ENCODE measurements at places on chromosomes 3 and 15. TPM values are rescaled to one million over a fixed set of nuclear protein-coding genes. Genes with fewer than 3 reads are reported as not detected.

GRCh38 chr3:94303897-94304296 is 241.0 kb downstream of the NSUN3 start:
- no peaks in the 10 kb centered on the region for H3K36me3 ChIP-seq
- H3K27ac ChIP-seq = no peak overlapping the region
- H3K27me3 ChIP-seq = no peaks in the 10 kb centered on the region
- H3K4me3 ChIP-seq = no peak overlapping the region

DNA sequence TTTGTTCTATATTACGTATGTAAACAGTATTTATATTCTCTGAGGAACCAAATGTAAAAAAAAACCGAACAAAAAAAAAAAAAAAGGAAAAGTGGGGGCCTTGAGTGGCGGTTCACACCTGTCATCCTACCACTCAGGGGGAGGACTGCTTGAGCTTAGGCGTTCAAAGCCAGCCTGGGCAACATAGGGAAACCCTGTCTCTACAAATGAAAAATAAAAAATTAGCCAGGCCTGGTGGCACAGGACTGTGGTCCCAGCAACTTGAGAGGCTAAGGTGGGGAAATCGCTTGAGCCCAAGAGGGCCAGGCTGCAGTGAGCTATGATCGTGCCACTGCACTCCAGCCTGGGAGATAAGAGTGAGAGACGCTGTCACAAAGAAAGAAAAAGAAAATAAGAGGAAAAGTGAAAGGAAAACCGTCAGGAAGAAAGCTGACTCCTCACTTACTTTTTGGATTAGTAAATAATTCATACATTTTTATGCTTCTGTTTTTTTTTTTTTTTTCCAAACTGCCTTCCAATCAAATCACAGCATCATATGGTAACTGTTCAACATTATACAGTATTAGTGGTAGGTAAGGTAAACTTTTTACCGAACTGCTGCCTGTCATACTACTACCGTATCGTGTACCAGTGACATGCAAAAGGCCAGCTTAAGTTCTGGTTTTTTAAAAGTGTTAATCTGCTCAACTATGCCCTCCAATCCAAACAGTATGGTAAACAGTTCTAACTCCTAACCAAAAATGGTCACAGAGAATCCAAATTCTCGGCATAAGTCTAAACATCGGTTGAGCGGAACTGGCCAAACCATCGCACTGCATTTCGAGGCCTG is 1.2 kb downstream of the PHC3 start:
- peak; percentile 53 for DNase-seq
- H3K4me1 ChIP-seq = peaks cover 17% of the 10 kb centered on the region

- no peaks in the 10 kb centered on the region for H3K27me3 ChIP-seq
- H3K4me3 ChIP-seq = no peak overlapping the region
- no peaks in the 10 kb centered on the region for H3K4me1 ChIP-seq
Observed at GRCh38 chr3:55309336-55309735, 177.8 kb downstream of the WNT5A start.

The CLEC3B gene
- 1.2 TPM for total RNA-seq

DNA sequence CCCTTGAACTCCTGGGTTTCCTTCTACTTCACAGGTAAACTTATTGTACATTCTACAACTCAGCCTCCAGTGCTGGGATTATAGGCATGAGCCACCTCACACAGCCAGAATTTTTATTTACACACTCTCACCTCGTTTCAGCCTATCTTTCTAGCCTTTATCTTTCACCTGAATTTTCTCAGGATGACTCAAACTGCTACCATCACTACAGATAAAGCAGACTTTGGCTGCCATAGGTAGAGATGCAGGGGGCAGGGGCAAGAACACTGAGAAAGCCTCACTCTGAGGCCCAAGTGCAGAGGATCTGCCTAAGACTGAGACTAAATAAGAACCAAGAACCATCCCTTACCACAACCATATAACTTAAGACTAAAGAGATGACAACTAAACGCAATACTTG is 59.0 kb downstream of the ETFA start:
- H3K36me3 ChIP-seq = peaks cover 18% of the 10 kb centered on the region
- H3K27me3 ChIP-seq = no peaks in the 10 kb centered on the region
- H3K27ac ChIP-seq = no peak overlapping the region
- H3K4me3 ChIP-seq = no peak overlapping the region

DNA sequence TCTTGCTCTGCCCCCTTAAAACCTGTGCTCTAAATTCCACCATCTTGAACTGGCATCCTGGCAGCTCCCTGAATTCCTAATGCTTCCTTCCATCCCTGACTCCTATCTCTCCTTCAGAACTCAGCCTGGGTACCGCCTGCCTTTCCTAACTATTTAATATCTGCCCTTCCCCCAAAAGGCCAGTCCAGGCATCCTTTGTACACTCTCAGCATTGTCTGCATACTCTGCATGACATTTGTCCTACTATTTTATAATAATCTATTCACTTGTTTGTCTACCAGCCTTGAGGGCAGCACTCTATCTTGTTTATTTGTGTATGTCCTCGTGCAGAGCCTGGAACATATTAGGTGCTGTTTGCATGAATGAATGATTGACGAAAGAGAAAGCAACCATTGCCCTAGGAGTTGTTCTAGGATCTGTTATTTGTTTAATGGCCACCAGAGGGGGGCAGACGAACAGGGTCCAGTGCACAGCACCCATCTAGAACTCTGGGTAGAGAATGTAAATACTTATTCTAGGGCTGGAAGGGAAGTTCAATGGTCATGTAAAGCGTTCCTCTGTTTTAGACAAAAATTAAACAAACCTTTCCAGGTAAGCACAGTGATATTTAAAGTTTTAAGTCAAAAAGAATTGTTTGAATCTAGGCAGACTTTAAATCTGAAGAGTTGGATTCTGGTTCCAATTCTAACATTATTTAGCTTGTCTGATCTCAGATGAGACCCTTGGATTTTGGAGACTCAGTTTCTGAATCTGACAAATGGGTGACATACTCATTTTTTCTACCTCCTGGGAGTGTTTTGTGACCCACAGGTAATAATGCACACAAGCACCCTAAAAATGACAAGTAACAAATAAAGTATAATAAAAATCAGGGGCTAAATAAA is 125.8 kb upstream of the GALNT15 start:
- H3K27ac ChIP-seq = no peak overlapping the region
- H3K27me3 ChIP-seq = no peaks in the 10 kb centered on the region

- H3K27me3 ChIP-seq = no peaks in the 10 kb centered on the region
- H3K27ac ChIP-seq = no peak overlapping the region
- no peaks in the 10 kb centered on the region for H3K36me3 ChIP-seq
Observed at GRCh38 chr3:37135561-37135960, 38.8 kb downstream of the LRRFIP2 start.

The ZKSCAN7 gene
- total RNA-seq = 6.7 TPM

The AP3B2 gene
- total RNA-seq = 1.7 TPM

- no peaks in the 10 kb centered on the region for H3K36me3 ChIP-seq
- peaks cover 24% of the 10 kb centered on the region for H3K27me3 ChIP-seq
- H3K4me1 ChIP-seq = peaks cover 15% of the 10 kb centered on the region
Observed at GRCh38 chr3:149507491-149508324, 33.2 kb downstream of the TM4SF4 start.

- no peaks in the 10 kb centered on the region for H3K4me1 ChIP-seq
- H3K4me3 ChIP-seq = no peak overlapping the region
- no peaks in the 10 kb centered on the region for H3K27me3 ChIP-seq
- DNase-seq = no peak
Observed at GRCh38 chr3:34570916-34571705, 772.7 kb downstream of the PDCD6IP start.

GRCh38 chr15:89893027-89893426 is 767 bp downstream of the AP3S2 start:
- DNase-seq = no peak
- no peaks in the 10 kb centered on the region for H3K27me3 ChIP-seq
- peak overlapping the region; percentile 95 for H3K4me3 ChIP-seq
- H3K4me1 ChIP-seq = peaks cover 42% of the 10 kb centered on the region
- H3K36me3 ChIP-seq = peaks cover 14% of the 10 kb centered on the region

- no peaks in the 10 kb centered on the region for H3K27me3 ChIP-seq
- no peak overlapping the region for H3K4me3 ChIP-seq
- H3K27ac ChIP-seq = no peak overlapping the region
Observed at GRCh38 chr3:14510838-14511622, 29.1 kb downstream of the GRIP2 start.

- no peak for DNase-seq
- H3K27ac ChIP-seq = peak overlapping the region; percentile 68
- peak overlapping the region; percentile 37 for H3K4me3 ChIP-seq
- peaks cover 4% of the 10 kb centered on the region for H3K36me3 ChIP-seq
- no peaks in the 10 kb centered on the region for H3K4me1 ChIP-seq
Observed at GRCh38 chr15:57747206-57747896, 40.8 kb downstream of the POLR2M start.

DNA sequence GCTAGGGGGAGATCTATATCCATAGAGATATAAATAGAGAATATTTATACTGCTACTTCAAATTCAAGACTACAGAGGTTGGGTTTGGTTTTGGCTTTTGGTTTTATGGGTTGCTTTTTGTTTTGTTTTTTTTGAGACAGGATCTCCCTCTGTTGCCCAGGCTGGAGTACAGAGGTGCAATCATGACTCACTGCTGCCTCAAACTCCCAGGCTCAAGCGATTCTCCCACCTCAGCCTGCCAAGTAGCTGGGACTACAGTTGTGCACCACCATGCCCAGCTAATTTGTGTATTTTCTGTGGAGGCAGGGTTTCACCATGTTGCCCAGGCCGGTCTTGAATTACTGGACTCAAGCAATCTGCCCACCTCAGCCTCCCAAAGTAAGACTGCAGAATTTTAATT is 3.9 kb upstream of the UBL7 start:
- H3K27me3 ChIP-seq = no peaks in the 10 kb centered on the region
- peak overlapping the region; percentile 8 for H3K27ac ChIP-seq
- no peak for DNase-seq
- H3K4me3 ChIP-seq = no peak overlapping the region
- peaks cover 29% of the 10 kb centered on the region for H3K36me3 ChIP-seq

The IMPG2 gene
- 1.1 TPM for total RNA-seq

- no peak overlapping the region for H3K4me3 ChIP-seq
- H3K4me1 ChIP-seq = no peaks in the 10 kb centered on the region
- no peaks in the 10 kb centered on the region for H3K36me3 ChIP-seq
- H3K27me3 ChIP-seq = peaks cover 3% of the 10 kb centered on the region
- H3K27ac ChIP-seq = no peak overlapping the region
- no peak for DNase-seq
Observed at GRCh38 chr3:131856171-131856570, 178.6 kb downstream of the CPNE4 start.

Measured in naive thymus-derived CD8-positive, alpha-beta T cell (primary cell).